ENCODE measurements at places on chromosomes 7 and 10. TPM values are rescaled to one million over a fixed set of nuclear protein-coding genes. Genes with fewer than 3 reads are reported as not detected.

PRF1 gene
- total RNA-seq, result not detected

CLDN4 gene
- not detected for total RNA-seq

NODAL gene
- total RNA-seq, result not detected

TRIL gene
- total RNA-seq, result not detected

Data from HFFc6 (cell line).